ENCODE measurements at places on chromosomes 7 and 10.

DNA sequence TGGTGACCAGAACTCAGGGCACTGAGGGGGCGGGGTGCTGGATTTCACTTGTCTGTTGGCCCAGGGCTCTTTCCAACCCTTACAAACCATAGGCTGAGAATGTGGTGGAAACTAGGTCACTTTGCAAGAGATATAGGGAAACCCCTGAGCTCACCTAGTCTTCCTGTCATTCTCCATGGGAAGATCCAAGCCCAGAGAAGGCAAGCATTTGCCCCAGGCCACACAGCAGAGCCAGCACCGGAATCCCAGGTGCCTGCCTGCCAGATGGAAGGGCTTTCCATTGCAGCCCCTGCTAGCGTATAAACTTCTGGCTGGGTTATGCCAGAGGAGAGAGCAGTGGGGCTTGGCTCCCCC, 427 bp downstream of the PYROXD2 start:
- DNase-seq = no peak

DNA sequence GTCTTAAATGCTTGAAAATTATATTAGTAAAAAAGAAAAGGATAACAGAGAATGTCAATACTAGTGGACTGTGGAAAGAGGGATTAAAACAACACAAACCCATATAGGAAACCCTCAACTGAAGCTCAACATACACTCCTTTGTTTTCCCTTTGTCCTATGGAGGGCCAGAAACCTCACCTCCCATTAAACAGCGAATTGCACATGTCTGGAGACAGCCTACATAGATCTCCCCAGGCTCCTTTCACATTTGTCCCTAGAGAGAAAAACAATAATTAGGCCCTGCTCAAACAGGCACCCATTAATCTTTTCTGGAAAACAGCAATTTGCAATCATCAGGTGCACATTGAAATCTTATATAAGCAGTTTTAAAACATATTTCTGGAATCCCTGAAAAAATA, 87.6 kb upstream of the SEMA3D start:
- DNase-seq = no peak

- no peak for DNase-seq
Observed at GRCh38 chr7:132419542-132419941, 156.7 kb downstream of the PLXNA4 start.

GRCh38 chr7:157438121-157439025, 101.6 kb downstream of the DNAJB6 start:
- no peak for DNase-seq

GRCh38 chr7:19900118-19900517, 126.7 kb upstream of the TMEM196 start:
- no peak for DNase-seq

DNA sequence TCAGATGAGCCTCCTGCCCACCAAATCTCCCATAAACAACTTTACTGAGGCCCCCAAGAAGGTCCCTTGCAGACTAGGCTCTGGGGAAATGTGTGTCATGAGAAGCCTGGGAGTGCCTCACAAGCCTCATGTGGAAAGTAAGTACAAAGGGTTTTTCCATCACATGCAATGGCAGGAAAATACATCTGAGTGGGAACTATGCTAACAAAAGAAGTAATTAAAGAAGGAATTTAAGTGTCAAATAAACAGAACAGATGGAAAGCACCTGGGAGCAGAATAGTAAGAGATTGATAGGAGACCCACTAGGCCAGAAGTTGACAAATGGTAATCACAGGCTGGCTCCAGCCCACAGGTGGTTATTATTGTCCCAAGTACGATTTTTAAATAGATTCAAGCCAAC, 20.5 kb downstream of the GSAP start:
- no peak for DNase-seq

DNA sequence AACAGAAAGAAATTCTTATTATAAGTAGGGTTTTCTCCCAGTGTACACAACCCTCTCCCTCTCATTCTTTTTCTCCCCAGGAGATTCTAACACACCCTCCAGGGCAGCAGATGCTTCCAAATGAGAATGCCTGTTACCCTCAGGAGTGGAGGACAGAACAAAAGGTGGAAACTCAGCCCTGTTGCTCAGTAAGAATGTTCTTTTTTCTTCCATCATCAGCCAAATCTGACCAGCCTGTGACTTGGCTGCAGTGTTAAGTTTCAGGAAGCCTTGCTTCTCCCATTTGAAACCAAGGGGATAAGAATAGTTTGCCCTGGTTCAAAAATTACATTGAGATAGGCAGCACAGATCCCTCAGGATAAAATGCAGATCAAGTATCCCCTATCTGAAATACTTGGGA, 77.5 kb upstream of the EEPD1 start:
- no peak for DNase-seq

DNA sequence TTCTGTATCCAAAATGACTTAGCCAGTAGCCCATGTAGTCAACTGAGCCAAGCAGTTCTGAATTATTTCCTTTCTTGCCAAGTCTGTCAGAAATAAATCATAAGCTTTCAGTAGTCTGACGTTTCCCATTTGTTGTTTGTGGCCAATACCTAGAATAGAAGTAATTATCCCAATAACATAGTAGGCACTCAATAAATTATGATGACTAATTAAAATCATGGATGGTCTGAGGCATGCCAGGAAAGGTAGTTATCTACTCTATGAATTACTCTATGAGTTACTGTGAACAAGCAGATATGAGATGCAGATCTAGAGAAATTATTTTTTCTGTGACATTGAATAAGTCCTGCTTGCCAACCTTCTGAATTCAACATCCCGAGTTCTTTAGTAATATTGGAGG, 2.3 kb downstream of the CABCOCO1 start:
- DNase-seq = no peak

- no peak for DNase-seq
Observed at GRCh38 chr10:100282907-100283306, 3.6 kb downstream of the BLOC1S2 start.

DNA sequence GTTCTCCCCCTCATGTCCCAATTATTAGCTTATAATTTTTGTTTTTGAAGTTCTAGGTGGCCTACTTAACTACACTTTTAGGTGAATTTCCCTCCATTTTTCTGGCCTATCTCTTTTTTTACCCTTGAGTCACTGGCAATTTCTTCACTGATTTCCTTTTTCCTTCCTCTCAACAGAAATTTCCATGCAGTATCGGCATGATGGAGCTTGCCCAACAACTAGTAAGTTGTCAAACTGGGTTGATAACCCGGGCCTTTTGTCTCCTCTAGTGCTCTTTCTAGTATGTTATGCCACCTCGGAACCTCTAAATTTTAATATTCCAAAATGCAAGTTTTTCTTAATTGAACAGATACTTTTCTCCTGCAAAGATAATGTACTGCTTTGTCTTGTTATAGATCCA, 147.1 kb downstream of the MLLT10 start:
- no peak for DNase-seq

DNA sequence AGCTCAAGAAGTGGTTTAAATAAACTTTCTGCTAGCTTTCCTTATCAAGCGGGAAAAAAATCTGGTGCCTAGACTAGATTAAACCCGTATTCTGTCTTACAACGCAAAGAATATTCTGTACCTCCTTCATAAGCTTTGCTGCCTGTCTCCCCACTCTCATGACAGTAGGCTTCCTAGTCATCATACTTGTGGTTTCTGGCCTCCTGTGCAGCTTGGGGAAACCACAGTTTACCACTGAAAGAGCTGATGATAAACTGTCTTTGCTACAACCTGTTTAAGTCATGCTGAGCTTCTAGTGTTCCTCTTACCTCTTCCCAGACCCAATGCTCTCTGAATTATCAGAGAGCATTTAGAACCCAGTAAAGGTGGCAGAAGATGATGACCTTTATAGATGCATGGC, 55.0 kb downstream of the PODXL start:
- DNase-seq = no peak

DNA sequence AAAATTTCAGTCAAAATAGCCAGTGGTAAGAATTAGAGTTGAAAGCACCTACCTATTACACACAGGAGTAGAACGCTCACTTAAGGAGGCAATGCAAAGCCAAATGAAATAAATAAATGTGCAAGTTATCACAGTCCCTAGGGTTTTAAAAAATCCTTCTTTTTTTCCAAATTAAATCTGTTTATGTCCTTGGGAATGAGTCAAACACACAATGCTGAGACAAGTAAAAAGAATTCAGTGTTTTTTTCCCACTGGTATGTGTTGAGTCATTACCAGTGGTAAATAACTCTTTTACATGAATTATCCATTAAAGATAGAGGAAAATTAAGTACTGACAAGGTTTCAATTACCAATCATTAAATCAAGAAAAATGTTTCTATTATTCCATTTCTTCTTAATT, 438.6 kb downstream of the TNS3 start:
- no peak for DNase-seq

- no peak for DNase-seq
Observed at GRCh38 chr10:63812501-63812900, 291.3 kb downstream of the REEP3 start.

Measured in T-helper 1 cell (primary cell).